Naive thymus-derived CD8-positive, alpha-beta T cell (primary cell): ENCODE measurements at places on chromosomes 2 and 18. TPM values are rescaled to one million over a fixed set of nuclear protein-coding genes. Genes with fewer than 3 reads are reported as not detected.

- DNase-seq = no peak
Measured at GRCh38 chr2:53231908-53232307, 535.7 kb upstream of the CHAC2 start.

The AMER3 gene
- total RNA-seq = not detected

DNA sequence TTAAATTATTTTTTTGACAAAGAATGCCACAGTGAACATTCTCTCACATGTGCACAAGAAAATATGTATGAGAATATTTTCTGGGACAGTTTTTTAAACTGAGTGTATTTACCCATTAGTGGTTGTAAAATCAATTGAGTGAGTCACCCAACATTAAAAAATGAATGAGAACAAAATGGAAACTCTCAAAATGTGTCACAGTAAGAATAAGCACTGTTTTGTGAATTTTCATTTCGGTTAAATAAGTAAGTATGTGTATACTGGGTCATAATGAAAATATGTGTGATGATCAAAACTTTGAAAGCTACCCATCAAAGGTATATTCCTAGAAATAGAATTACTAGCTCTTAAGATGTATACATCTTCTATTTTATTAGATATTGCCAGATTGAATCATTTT is 11.6 kb downstream of the BABAM2 start:
- DNase-seq = no peak

The CCDC148 gene
- total RNA-seq = not detected

- DNase-seq = no peak
Measured at GRCh38 chr2:215059724-215060123, 78.7 kb downstream of the ABCA12 start.

DNA sequence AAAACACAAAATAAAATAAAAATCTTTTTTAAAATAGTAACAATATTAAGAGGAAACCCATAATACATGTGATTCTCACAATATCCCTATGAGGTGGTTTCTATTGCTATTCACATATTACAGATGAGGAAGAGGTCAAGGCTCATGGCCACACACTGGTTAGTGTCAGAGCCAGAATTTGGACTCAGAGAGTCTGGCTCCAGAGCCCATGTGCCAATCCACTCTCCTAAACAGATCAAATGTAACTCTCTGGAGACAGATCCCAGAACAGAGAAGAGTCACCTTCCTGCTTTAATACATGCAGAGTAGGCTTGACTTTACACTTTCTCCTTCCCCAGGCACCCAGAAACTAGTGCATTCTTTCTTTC is 10.1 kb upstream of the SLC11A1 start:
- DNase-seq = no peak

DNA sequence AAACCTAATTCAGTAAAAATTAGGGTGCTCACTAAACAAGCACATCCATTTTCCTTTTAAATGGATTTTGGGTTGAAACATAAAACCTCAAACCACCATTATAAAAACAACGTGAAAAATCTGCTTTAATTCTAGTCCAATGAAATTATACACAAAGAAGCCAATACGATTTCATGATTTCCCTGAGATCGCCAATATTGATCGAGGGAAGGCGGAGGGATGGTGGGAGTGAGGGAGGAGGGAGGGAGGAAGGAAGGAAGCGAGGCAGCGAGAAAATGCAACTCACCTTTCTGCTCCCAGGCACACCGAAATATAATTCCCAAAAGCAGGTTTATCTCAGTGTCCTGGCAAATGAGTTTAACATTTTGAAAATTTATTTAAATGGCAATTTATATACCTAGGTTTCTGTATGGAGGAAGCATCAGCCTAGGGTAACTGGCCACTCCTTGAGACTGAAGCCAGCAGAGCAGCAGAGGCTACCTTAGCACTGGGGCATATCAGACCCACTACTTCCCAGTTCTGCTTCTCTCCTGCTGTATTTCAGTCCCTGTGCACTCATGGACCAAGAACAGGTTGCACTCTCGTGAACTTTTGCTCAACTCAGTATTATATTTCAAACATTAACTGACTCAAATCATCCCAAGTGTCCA is 2.3 kb upstream of the ONECUT2 start:
- no peak for DNase-seq
